ENCODE measurements at places on chromosomes 3 and 15.

DNA sequence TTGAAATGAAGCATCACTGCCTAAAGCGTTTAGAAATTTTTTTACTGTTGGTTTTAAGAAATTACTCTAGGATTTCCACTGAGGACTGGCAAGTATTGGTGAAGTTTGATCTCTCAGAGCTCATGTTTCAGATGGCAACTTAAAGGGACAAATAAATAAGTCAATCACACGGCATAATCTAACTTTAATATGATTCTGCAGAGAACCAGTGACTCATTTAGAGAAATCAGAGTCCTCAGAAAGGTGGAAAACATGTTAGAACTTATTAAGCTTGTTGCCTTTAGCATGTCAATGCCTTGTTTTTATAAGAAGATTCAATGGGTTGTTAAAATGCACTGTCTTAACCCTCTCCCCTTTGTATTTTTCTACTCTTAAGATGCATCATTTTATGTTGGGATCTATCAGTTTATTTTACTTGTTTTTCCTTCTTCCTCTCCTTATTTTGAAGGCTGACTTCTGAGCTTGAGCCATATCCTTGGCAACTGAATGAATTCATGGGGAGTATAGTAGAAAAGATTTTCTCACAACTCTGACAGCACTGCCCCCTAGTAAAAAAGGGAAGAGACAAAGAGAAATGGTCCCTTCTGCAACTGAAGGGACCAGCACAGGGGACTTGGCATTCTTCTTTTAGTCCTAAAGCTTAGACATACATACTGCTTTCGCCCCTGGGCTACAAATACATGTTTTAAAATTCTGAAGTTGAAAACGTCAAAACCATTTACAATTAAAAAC, 431.2 kb downstream of the LPP start:
- peak; percentile 28 for DNase-seq

DNA sequence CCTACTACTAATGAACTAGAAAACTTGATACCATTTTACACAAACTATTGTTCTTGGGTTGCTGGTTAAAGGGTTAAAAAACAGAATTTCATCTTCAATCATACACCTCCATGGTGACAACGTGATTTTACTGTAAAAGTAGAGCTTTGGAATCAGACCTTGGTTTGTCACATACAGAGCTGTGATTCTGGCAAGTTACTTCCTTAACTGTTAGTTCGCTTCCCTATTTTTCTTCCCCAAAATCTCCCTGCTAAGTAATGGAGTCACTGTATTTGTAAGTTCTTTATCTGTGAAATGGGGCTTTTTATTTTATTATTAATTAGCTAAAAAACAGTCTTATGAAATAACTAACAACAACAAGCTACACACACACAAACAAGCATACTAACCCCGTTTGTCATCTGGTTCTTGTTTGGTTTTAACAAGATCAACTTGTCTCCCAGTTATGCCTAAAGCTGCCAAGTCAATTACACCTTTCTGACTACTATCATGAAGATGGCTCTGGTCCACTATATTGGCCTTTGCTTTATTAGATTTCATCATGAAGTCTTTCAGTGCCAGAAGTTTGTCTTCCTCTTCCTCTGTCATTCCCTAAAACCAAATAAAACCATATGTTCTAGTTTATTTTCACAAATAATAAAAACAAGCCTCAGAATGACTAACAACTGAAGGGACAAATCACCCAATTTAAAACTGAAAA, 38.6 kb downstream of the PIK3R4 start:
- DNase-seq, result no peak

DNA sequence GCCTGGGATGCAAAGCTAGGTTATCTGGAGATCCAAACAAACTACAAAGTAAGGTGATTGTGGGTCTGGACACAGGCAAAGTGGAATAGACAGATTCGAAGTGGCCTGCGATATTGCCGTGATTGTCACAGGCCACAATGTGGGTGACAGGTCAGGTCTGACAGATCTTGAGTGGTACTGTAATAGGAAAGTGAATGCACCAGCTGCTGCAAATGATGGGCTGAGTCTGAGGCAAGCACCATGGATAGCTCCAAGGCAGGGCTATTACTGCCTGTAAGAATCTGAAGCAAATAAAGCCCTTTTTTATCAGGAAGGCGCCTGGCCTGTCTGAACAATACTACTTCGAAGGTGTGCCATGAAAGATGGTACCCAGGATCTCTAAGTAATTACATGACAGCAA, 10.0 kb downstream of the ARMC8 start:
- DNase-seq, result peak; percentile 27

GRCh38 chr3:42055291-42055690, 35.9 kb upstream of the TRAK1 start:
- peak; percentile 83 for DNase-seq

GRCh38 chr3:108453565-108453964, 56.8 kb downstream of the MYH15 start:
- peak; percentile 4 for DNase-seq

DNA sequence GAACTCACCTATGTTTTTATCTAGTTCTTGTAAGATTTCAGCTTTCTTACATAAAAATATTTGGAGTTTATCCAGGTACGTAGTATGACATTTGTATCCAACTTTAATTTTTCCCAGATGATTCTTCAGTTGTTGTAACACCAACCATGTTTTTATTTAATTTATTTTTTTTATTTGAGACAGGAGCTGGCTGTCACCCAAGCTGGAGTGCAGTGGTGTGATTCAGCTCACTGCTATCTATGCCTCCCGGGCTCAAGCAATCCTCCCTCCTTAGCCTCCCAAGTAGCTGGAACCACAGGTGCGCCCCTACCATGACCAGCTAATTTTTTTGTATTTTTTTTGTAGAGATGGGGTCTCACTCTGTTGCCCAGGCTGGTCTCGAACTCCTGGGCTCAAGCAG, 6.6 kb downstream of the XYLB start:
- peak; percentile 37 for DNase-seq

DNA sequence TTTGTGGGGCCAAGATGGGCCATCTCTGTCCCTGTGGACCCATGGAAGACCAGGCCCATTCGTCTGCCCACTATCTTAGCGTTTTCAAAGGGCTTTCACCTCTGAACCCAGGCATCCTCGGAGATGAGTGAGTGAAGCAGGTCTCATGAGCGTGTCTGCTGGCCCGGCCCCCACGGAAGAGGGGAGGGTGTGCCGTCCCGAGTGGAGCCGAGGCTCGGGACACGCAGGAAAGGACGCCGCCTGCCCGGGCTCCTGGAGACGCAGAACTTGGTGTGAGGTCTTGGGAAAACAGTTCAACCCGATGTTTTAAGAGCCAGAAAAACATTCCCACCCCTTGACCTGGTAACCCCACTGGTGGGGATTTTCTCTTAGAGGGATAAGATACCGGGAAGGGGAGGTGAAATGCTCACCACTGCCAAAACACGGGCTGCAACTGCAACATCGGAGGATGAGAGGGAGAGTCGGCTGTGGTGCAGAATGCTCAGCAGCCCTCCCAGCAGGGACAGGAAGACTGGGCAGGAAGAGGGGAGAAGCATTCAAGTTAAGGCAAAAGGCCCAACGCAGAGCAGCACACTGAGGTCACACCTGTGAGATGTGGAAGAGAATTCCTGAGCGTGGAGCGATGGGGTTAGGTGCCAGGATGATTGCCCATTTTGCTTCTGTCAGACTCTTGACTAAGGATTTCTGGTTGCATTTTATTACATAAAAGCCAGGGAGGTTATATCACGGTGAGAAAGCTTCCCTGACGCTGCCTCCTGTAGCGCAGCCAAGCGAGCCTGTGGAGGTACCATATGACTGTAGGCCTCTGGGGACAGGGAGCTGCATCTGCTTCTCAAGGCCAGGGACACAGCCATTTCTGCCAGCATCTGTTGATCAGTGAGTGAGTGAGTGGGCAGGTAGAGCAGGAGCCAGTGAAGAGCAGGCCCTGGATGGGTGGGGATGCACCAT, 14.1 kb upstream of the STAB1 start:
- no peak for DNase-seq

GRCh38 chr3:132090921-132091320, 56.1 kb upstream of the CPNE4 start:
- DNase-seq, result no peak

GRCh38 chr3:21912711-21913110, 161.7 kb upstream of the ZNF385D start:
- DNase-seq, result no peak

DNA sequence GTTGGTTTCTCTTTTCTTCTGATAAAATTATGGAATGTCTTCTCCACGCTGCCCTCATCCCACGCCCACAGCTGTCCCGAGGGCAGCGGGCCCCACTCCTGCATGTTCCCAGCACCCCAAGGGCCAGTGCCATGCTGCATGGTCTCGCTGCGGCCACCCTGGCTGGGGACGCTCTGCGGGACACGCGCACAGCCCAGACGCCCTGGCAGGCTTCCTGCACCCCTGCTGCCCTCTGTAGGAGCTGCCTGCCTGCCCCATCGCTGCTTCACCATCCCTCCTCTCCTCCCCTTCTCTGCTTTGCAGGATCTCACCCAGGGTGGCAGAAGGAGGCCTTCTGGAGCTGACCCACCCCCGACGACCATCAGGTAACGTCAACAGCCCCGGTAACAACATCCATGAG, 22.8 kb downstream of the SLC6A1 start:
- no peak for DNase-seq

DNA sequence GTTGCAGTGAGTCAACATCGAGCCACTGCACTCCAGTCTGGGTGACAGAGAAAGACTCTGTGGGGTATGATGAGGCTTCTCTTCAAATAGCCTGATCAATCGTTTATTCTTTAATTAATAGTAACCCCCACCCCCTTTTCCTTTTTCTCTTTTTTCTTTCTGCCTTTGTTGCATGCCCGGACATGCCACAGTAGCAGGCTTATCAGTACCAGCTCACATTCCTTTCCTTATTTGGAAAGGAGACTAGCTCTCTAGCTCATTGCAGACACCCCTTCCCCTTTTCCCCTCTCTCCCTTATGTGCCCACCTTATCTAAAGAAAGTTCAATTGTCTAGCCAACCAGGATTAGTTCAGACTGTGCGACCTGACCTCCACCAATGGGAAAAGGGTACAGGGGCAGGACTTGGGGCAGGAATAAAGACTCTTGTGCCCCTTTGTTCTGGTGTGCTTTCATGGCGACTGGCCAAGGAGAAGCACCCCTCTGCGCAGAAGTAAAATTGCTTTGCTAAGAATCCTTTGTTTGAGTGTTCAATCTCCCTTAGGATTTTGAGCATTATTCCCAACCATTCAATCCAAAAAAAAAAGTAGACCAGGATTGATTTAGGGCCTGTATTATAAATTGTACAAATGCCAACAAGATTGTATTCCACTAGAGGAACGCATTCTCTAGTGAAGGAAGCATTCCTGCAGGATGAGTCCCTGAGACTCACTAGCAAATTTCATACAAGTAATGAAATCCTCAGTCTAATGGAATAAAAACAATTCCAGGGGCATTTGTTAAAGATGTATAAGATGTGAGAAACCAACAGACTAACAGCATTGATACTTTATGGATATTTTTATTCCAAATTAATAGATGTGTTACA, 95.8 kb upstream of the SNRPN start:
- no peak for DNase-seq

- no peak for DNase-seq
Observed at GRCh38 chr3:193852901-193853300, 259.9 kb downstream of the OPA1 start.

DNA sequence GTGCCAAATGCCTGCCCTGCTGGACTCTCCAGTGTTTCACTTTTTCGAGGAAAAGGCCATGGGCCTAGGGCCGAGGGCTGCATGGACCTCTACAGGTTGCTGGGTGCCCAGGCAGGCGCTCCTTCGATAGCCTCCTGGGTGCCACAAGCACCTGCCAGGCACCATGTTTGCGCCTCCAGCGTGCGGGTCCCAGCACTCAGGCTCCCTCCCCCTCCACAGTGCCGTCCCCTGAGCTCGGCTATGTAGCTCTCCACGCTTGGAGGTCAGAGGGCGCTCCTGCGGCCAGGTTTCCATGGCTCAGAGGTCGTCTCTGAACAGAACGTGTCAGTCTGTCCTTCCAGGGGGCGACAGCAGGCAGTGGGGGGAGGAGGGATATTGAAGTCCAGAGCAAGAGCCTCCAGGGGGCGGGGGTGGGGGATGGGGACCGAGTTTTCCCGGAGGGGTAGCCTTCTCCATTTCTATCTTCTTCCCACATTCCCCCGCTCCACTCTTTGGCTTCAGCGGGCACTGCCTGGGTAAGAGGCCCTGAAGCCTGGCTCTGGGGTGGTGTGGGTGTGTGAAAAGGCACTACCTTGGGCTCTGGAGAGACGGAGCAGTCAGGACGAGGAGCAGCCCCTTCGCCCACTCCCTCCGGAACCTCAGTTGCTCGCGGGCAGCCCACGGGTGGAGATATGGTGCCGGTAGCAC, 3.6 kb downstream of the ONECUT1 start:
- DNase-seq, result no peak

DNA sequence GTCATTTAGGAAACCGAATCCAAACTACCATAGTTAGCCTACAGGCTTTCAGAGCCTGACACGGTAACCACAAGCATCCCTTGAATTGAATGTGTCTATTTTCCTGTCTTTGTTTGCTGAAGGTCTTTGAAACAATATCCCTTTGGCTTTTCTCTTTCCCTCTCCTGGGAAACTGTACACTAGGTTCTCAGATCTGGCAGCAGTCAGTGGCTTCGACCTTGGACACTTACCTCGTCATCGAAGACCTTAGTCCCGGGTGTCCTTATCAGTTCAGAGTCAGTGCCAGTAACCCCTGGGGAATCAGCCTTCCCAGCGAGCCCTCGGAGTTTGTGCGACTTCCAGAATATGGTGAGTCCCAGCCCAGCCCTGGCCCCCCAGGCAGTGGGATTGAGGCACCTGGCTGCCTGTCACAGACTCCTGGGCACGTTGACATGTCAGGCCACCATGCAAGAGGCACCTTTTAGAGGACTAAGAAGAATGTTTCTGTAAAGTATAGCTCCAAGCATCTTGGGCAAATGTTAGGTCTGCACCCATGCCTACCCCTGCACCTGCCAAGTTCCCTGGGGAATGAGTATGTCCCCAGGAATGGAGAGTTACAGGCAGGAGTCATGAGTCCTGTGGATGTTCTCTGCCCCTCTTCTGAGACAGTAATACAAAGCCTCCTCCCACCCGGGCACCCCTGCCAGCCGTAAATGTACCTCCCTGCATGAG, 30.4 kb upstream of the UMPS start:
- no peak for DNase-seq

- DNase-seq, result no peak
Observed at GRCh38 chr3:50166620-50167019, 11.5 kb downstream of the SEMA3F start.

- DNase-seq, result no peak
Observed at GRCh38 chr3:77381431-77381830, 341.5 kb downstream of the ROBO2 start.

GRCh38 chr15:22942306-22942855, 37.8 kb downstream of the CYFIP1 start:
- DNase-seq, result no peak

DNA sequence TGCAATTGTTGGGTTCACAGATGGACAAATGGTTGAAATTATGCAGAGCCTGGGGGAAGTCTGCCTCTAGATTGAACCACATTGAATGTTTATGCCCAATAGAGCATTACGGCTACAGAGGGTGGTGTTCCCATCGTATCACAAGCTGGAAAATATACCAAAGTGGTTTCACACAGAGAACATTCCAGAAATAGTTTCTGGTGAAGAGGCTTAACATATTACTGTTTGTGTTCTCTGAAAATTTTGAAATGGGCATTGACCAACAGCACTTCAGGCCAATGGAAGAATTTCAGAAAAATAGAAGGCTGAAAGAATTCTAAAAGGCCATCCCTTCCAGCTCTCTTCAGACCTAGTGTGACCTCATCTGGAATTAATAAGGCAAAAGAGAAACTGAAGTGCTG, 203.9 kb downstream of the NEK10 start:
- DNase-seq, result peak; percentile 73

All from HCEC 1CT (cell line).